ENCODE measurements at places on chromosomes 13 and 19. TPM values are rescaled to one million over a fixed set of nuclear protein-coding genes. Genes with fewer than 3 reads are reported as not detected.
A peak's percentile ranks its signal among the peaks of the same experiment; 100 is the strongest.

GRCh38 chr13:113875429-113875815 is 11.5 kb upstream of the GAS6 start:
- H3K27me3 ChIP-seq, result no peaks in the 10 kb centered on the region
- H3K36me3 ChIP-seq, result no peaks in the 10 kb centered on the region
- no peak overlapping the region for H3K27ac ChIP-seq

DNA sequence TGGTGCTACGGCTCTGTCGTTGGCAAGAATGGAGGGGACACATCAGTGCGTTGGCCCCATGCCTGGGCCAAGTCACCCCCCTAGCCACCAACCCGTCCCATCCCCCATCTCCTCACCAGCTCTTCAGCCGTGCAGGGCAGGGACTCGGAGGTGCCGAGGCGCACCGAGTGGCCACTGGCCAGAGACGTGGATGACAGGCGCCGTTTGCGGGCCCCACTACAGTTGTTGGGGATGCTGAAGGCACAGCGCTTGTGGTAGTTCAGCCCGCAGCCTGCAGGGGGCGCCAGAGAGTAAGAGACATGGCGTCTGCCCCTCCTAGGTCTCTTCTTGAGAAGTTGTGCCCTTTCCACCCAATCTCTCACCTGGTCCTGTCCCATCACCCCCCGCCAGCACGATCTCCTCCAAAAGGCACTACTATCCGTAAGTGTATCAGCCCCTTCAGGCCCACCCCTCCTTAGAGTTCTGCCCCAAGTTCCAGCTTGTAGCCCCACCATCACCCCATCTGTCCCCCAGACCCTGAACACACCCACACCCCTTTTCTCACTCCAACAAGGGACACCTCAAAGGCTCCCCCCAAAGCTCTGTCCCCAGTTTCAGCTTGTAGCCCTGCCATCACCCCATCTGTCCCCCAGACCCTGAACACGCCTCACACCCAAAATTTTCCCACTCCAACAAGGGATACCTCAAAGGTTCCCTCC is 12.4 kb downstream of the PRKD2 start:
- H3K27ac ChIP-seq, result peak overlapping the region; percentile 15
- H3K4me3 ChIP-seq, result no peak overlapping the region
- H3K4me1 ChIP-seq, result no peaks in the 10 kb centered on the region
- peak; percentile 97 for DNase-seq

GRCh38 chr19:41395355-41395754 is 1.8 kb downstream of the EXOSC5 start:
- peaks cover 9% of the 10 kb centered on the region for H3K36me3 ChIP-seq
- no peak overlapping the region for H3K4me3 ChIP-seq
- no peak for DNase-seq
- peaks cover 18% of the 10 kb centered on the region for H3K4me1 ChIP-seq

GRCh38 chr19:45451131-45451849 is 16.5 kb upstream of the FOSB start:
- peak overlapping the region; percentile 91 for H3K27ac ChIP-seq
- H3K4me1 ChIP-seq, result peaks cover 35% of the 10 kb centered on the region
- H3K4me3 ChIP-seq, result peak overlapping the region; percentile 83
- H3K27me3 ChIP-seq, result no peaks in the 10 kb centered on the region
- peak; percentile 93 for DNase-seq

DNA sequence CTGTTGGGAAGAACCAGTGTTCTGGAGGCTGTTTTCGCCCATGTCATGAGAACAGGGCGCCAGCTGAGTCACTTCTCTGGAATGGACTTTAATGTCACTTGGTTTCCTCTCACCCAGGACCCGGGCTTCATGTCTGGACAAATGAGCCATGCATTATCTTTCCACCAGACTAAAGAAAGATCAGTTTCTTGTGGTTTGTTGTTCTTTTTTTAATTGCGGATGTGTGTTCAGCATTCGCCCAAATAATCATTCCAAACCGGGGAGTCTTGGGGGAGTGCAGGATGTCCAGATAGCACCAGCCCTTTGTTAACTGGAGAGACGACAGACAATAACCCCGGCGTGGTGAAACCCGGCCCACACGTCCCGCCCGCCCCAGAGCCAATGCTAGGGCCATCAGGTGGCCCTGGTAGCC is 102.5 kb downstream of the COL4A2 start:
- H3K27ac ChIP-seq, result peak overlapping the region; percentile 89
- DNase-seq, result peak; percentile 44
- H3K27me3 ChIP-seq, result no peaks in the 10 kb centered on the region
- H3K4me1 ChIP-seq, result peaks cover 54% of the 10 kb centered on the region
- H3K36me3 ChIP-seq, result peaks cover 23% of the 10 kb centered on the region

DNA sequence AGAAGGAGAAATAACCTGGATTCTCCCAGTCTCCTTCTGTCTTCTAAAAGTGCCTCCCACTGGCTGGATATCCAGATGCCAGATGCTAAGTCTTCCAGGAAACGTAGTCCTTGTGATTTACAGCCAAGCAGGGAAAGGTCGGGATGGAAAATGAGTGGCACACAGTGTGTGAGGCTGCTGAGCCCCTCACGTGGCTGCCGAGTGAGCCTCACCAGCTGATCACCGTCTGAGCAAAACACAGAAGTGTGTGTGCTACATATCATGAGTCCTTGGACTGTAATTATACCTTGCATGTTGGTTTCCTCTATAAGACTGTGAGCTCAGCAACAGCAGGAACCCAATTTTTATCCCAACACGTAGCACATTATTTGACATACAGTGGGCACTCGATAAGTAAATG is 15.1 kb downstream of the LHFPL6 start:
- H3K4me1 ChIP-seq, result no peaks in the 10 kb centered on the region
- no peaks in the 10 kb centered on the region for H3K27me3 ChIP-seq
- no peak overlapping the region for H3K27ac ChIP-seq

GRCh38 chr13:95325485-95325884 is 24.2 kb upstream of the ABCC4 start:
- H3K27ac ChIP-seq, result no peak overlapping the region
- H3K27me3 ChIP-seq, result peaks cover 4% of the 10 kb centered on the region
- H3K4me1 ChIP-seq, result no peaks in the 10 kb centered on the region
- no peaks in the 10 kb centered on the region for H3K36me3 ChIP-seq
- no peak for DNase-seq

DNA sequence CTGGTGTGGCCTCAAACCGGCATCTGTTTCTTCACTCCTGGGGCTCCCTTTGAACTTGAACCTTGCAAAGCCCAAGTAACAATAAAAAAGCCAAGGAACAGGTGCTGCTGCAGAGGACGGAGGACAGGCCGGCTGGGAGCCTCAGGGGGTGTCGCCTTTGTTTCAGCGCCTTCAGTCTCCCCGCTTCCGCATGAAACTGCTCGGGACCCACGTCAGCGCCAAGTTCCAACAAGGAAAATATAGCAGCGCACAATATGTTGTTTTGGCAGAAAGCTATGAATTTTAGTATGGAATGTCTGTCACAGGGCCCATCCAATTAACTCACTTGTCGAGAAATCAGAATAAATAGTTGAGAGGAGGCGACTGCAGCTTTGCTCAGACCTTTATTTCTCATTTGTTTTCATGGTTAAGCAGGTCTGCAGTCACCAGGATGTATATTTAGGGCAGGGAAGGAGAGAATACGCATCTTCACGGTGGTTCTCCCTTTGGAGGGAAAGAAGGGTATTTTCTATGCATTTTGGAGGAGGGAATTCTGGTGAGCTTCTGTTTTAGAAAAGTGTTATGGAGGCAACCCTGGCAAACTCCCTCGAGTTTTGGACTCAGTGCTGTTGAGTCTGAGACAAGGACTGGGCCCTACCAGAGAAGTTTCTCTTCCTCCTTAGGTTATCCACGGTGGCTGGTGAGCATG is 34.3 kb upstream of the MEDAG start:
- no peaks in the 10 kb centered on the region for H3K27me3 ChIP-seq
- no peaks in the 10 kb centered on the region for H3K36me3 ChIP-seq
- H3K27ac ChIP-seq, result peak overlapping the region; percentile 99
- H3K4me1 ChIP-seq, result peaks cover 56% of the 10 kb centered on the region

GRCh38 chr13:113633485-113633873 is 24.5 kb downstream of the ATP4B start:
- no peak overlapping the region for H3K27ac ChIP-seq
- DNase-seq, result peak; percentile 39
- peaks cover 74% of the 10 kb centered on the region for H3K36me3 ChIP-seq
- H3K27me3 ChIP-seq, result no peaks in the 10 kb centered on the region

DNA sequence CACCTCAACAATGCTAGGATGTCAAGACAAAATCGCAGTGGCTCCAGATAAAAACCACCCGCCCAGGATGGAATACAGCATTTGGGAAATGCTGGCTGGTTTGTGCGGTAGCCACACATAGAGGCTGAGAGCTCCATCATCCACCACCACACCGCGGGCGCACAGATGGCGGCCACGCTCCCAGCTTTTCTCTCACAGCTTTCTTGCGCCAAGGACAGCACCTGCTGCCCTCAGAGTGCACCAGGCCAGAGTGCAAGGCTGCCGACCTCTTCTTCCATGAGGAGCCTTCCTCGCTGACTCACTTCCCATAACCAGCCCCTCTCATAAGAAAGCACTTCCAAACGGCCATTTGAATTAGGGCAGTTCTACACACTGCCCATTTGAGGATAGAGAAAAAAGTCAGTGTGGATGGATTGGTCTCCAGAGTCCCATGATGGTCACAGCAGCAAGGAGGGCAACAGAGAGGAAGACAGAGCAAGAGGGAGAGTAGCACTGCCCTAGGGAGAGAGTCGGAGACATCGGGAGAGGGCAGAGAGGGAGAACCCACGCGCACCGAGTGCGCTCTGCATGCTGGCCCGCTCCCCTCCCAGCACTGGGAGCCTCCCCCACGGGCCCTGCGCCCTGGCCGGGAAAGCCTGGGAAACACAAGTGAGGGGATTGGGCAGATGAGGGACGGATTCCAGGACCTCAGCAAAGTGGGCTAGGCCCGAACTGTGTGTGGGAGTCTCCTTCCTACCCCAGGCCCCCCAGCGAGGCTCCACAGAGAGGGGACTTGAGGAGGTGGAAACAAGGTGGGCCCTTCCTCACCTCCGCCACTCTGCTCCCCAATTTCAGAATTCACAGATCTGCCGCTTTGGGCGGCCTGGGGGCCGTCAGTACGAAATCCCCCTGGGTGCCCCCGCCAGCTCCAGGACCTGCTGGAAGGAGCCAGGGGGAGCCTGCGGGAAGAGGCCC is 156.9 kb downstream of the USP12 start:
- H3K36me3 ChIP-seq, result no peaks in the 10 kb centered on the region
- H3K4me1 ChIP-seq, result peaks cover 19% of the 10 kb centered on the region
- no peaks in the 10 kb centered on the region for H3K27me3 ChIP-seq
- H3K4me3 ChIP-seq, result no peak overlapping the region

DNA sequence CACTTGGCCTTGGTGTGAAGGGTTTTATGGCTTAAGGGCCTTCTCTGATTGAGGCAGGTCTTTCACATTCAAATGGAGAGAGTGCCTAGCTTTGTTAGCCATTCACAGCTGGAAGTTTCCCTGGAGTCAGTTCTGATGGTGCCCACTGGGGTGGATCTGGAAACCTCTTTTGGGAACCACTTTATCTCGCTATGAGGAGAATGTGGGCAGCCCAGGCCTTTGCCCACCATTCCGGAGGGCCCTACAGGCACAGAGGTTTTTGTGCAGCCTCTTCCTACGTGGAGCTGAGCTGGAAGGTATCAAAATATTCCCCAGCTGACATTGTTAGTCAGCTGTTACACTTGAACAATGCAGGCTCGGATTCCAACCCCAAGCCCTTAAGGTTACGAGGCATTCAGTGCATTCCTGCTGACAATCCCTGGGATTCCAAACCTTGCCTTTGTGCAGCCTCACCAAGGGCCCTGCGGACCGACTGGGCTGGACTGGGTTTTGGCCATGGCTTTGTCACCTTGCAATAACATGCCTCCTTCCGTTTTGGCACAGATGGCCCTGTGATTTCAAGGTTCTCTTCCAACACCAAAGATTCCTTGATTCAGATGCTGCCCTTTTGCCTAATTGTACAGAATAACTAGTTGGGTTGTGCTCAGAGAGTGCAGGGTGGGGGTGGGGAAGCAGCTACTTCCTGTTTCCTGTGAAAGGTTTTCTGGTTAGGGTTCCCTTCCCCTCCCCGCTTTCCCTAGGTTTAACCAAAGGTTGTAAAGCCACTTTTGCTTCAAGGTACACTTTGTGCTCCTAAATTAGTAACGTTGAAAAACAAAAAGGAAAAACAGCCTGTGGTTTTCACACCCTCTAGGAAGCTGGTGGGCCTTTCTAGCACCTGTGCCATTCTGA is 27.0 kb downstream of the SAE1 start:
- H3K27me3 ChIP-seq, result no peaks in the 10 kb centered on the region
- peak; percentile 84 for DNase-seq
- peak overlapping the region; percentile 4 for H3K4me3 ChIP-seq
- H3K36me3 ChIP-seq, result peaks cover 46% of the 10 kb centered on the region
- H3K27ac ChIP-seq, result peak overlapping the region; percentile 88

- no peaks in the 10 kb centered on the region for H3K36me3 ChIP-seq
- peak overlapping the region; percentile 89 for H3K27ac ChIP-seq
- H3K4me3 ChIP-seq, result peak overlapping the region; percentile 11
- no peaks in the 10 kb centered on the region for H3K27me3 ChIP-seq
- DNase-seq, result no peak
Observed at GRCh38 chr13:50077431-50077830, 62.2 kb downstream of the KCNRG start.

DNA sequence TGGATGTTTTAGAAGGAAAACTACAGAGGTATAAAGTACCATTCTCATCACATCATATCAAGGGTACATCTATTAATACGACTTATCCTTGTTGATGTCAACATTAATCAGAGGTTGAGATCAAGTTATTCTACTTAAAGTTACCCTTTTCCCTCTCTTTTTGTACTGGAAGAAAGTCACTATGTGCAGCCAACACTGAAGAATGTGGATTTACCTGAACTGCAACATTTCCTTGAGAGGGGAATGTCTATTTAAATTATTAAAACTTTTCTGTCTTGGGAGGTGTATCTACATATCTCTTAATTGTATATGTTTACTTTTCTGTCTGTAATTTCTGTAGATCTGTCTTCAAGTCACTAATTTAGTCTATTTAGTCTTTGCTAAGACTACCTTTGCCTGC is 2.5 kb upstream of the FBXL3 start:
- DNase-seq, result peak; percentile 9
- H3K36me3 ChIP-seq, result no peaks in the 10 kb centered on the region
- peaks cover 27% of the 10 kb centered on the region for H3K4me1 ChIP-seq
- H3K27me3 ChIP-seq, result no peaks in the 10 kb centered on the region

DNA sequence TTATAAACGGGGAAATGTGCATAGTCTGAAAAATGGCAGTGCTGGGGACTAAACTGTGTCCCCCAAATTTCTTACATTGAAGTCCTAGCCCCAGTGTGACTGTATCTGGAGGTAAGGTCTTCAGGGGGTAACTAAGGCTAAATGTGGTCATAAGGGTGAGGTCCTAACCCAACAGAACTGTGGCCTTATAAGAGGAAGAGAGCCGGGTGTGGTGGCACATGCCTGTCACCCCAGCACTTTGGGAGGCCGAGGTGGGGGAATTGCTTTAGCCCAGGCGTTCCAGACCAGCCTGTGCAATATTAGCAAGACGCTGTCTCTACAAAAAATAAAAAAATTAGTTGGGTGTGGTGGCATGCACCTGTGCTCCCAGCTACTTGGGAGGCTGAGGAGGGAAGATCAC is 17.8 kb downstream of the PROZ start:
- no peak for DNase-seq
- H3K27me3 ChIP-seq, result no peaks in the 10 kb centered on the region
- peaks cover 16% of the 10 kb centered on the region for H3K4me1 ChIP-seq

- DNase-seq, result no peak
- no peaks in the 10 kb centered on the region for H3K27me3 ChIP-seq
- H3K4me1 ChIP-seq, result no peaks in the 10 kb centered on the region
- no peak overlapping the region for H3K27ac ChIP-seq
Observed at GRCh38 chr19:12202250-12202649, 39.4 kb downstream of the ZNF136 start.

The GPC6 gene
- 98.1 TPM for total RNA-seq

The CGB3 gene
- not detected for total RNA-seq

The C2CD4C gene
- not detected for total RNA-seq

The OLFM2 gene
- 0.72 TPM for total RNA-seq

The BRME1 gene
- 0.59 TPM for total RNA-seq

The SERP2 gene
- total RNA-seq, result 6.5 TPM

The RABAC1 gene
- total RNA-seq, result 117 TPM

The ICAM5 gene
- total RNA-seq, result under 0.01 TPM
